ENCODE measurements at places on chromosomes 2 and 18.

- DNase-seq: no peak
These were observed 130.7 kb upstream of the RNF152 start for GRCh38 chr18:62023536-62023935.

- no peak for DNase-seq
These were observed 43.9 kb downstream of the BAZ2B start for GRCh38 chr2:159572459-159572858.

DNA sequence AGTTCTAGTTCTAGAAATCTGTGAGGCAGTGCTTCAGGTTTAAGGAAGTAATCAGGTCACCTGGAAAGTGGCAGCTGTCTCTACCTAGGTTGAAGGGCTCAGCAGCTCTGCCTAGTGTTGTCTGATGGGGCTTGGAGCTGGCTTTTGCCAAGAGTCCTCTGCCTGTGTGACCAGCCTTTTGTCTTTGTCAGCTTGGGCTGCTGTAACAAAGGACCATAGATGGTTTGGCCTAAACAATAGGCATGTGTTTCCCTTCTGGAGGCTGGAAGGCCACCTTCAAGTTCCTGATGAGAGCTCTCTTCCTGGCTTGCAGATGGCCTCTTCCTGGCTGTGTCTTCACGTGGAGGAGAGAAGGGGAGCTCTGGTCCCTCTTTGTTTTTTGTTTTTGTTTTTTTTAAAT lies 13.3 kb downstream of the UBE2F start:
- no peak for DNase-seq

DNA sequence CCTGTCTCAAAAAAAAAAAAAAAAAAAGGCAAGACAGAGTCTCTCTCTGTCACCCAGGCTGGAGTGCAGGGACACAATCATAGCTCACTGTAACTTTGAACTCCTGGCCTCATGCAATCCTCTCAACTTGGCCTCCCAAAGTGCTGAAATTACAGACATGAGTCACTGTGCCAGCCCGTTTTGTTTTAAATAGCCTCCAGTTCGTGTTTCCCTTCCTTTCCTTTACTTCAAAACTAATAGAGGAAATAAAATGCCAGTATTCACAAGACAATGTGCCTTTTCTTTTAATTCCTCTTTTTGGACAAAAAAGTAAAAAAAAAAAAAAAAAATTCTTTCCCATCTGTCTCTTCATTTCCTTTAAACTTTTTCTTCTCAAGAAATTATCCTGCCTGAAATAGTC lies 54.5 kb upstream of the ACMSD start:
- no peak for DNase-seq

GRCh38 chr2:232526372-232526941 lies 497 bp downstream of the CHRND start:
- no peak for DNase-seq

GRCh38 chr2:155913356-155913755 lies 419.2 kb downstream of the NR4A2 start:
- DNase-seq: no peak

GRCh38 chr2:144402251-144402650 lies 117.7 kb downstream of the ZEB2 start:
- DNase-seq: no peak

DNA sequence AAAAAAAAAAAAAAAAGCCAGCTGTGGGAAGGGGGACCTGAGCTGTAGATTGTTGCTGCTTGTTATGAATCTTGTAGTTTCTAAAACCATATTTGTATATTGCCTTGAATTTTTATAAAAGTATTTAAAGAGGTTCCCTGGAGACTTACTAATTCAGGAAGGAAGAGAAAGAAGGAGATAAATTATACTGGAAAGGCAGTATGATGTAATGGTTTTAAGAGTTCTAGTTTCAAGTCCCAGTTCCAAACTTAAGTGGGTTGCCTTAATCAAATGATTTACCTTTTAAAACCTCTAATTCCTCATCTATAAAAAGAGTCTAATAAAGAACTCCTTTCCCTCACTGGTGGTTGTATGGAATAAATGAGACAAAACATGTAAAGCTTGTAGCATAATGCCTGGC lies 62.2 kb downstream of the PTRHD1 start:
- no peak for DNase-seq

GRCh38 chr2:182713601-182714000 lies 2.5 kb upstream of the DNAJC10 start:
- no peak for DNase-seq

GRCh38 chr2:34030273-34030672 lies 431.2 kb upstream of the FAM98A start:
- no peak for DNase-seq

DNA sequence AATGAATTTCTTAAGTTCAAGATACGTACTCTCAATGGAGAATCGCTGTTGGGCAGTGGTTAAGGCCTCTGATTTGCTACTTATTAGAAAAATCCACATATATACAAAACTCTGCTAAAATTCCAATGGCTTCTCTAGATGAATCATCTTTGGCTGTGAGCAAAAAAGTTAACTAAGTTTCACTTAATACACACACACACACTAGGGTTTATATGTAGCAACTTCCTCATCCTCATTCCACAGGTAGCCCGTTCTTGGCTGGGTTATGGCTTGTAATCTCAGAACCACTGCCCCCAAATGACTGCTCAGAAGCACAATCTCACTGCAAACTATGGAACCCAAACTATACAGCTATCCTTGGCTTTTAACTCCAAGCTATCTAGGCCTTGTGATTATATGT lies 99.7 kb downstream of the SMAD2 start:
- no peak for DNase-seq

GRCh38 chr2:105394951-105395611 lies 3.8 kb downstream of the FHL2 start:
- no peak for DNase-seq

DNA sequence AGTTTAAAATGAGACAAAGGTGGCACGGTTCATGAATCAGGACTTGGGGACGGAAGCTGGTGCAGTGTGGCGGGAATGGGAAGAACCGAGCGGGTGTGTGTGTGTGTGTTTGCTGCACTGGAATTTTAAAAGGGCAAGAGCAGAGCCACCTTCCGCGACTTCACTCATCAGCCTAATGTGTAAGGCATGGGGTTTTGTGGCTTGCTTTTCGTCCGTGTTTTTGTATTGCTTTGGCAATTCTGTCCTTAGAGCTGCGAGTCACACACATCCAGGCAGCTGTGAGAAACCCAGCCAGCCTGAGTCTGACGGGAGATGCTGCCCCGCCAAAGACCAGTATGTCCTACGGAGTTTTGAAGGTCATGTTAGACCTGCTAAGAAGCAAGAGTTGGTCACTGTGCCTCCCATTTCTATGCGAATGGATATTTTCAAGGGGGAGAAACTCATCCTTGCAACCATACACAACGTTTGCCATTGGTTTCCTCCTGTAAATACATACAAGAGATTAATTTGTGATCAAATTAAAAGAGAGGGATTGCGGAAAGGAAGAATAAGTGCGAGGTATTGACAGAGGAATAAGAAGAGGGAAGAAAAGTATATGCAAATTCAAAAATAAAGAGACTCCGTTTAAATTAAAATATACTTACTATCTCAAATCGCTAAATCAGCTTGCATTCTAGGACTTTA lies 665 bp upstream of the CACNB4 start:
- DNase-seq: no peak

DNA sequence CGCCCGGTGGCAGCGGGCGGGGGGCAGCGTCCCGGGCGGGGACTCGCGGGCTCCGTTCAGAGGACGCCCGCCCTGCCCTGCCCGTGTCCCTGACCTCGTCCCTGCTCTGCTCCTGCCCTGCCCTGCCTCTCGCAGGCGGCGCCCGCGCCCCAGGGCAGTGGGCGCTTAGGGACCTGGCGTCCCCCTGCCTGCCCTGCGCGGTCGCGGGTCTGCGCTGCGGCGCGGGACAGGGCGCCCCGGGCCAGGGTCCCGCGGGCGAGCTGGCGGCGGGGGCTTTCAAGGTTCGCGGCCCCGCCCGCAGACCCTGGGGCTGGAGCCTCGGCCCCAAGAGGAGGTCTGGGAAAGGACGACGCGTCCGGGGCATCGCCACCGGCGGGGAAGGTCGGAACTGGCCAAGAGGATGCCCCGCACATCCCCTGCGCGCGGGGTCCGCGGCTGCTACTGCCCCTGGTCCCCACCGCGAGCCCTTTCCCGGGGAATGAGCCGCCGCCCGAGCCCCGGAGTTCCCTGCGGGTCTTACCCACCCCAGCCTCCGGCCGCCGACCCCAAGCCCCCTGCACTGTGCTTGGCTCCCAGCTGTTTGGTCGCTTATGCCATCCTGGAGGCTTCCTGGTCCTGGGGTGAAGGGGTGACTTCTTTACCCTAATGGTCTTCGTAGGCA lies 679 bp downstream of the RNF144A start:
- DNase-seq: peak; percentile 40

GRCh38 chr2:236684504-236685256 lies 115.1 kb downstream of the ACKR3 start:
- DNase-seq: no peak

- no peak for DNase-seq
These were observed 185.1 kb downstream of the TCF4 start for GRCh38 chr18:55402731-55403405.

GRCh38 chr2:202560200-202560599 lies 74.6 kb upstream of the FAM117B start:
- DNase-seq: no peak

GRCh38 chr2:70985283-70985688 lies 6.9 kb downstream of the ANKRD53 start:
- no peak for DNase-seq

DNA sequence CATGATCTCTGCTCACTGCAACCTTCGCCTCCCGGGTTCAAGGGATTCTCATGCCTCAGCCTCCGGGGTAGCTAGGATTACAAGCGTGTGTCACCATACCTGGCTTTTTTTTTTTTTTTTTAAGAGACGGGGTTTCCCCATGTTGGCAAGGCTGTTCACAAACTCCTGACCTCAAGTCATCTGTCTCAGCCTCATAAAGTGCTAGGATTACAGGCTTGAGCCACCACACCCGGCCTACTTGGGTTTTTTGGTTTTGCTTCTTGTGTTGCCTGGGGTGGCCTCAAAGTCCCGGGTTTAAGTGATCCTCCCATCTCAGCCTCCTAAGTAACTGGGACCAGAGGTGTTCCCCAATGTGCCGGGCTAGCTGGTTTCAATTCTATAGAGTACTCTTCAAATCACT lies 64.6 kb downstream of the NAPG start:
- DNase-seq: no peak

DNA sequence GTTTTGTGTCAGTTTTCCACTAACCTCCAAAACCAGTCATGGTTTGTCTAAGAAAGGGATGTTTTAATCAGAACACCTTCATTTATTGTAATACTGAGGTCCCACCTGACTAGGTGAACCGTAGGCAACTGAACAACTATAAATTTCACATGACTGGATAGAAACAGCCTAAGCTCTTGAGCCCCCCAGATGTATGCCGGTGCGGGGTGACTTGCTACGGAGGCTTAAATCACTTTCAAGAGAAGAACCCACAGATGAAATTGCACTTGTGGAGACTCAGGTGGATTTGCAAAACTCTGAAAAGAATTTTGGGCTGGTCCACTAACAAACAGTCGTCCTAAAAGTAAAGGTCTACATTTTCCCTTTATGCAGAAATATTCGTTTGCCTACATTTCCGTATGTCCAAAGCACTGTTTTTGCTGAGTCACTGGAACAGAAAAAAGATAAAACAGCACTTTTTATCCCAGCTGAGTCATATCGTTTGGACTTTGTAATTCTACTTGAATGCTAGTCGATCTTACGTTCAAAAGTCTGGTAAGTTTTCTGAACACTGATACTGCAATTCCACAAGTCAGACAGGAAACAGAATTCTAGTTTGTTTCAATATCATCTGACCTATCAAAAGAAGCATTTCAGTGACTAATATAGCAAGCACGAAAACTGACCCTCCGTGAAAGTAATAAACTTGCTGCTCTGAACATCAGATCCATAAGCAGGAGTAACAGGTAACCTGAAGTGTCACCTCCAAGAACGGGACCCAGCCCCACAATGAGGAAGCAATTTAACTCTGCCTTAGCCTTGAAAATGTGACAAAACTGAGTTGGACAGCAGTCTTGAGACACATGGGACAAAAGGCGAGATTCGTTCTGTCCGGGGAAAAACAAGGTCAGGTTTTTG lies 18.1 kb downstream of the ZNF516 start:
- DNase-seq: no peak

- DNase-seq: no peak
These were observed 653 bp upstream of the ABI2 start for GRCh38 chr2:203327582-203327900.

- DNase-seq: no peak
These were observed 239.4 kb upstream of the HDAC4 start for GRCh38 chr2:239640210-239640609.
